ENCODE measurements at places on chromosomes 2 and 18. TPM values are rescaled to one million over a fixed set of nuclear protein-coding genes. Genes with fewer than 3 reads are reported as not detected.

GRB14 gene
- 0.14 TPM for total RNA-seq

TM4SF20 gene
- not detected for total RNA-seq

CGREF1 gene
- 10.7 TPM for total RNA-seq

SLC5A7 gene
- not detected for total RNA-seq

DNMT3A gene
- 28.2 TPM for total RNA-seq

LAMA1 gene
- 1.8 TPM for total RNA-seq

- no peak overlapping the region for H3K27ac ChIP-seq
- H3K4me1 ChIP-seq: no peaks in the 10 kb centered on the region
- H3K36me3 ChIP-seq: no peaks in the 10 kb centered on the region
Measured at GRCh38 chr2:112794841-112795240, 10.5 kb upstream of the IL1A start.

DNA sequence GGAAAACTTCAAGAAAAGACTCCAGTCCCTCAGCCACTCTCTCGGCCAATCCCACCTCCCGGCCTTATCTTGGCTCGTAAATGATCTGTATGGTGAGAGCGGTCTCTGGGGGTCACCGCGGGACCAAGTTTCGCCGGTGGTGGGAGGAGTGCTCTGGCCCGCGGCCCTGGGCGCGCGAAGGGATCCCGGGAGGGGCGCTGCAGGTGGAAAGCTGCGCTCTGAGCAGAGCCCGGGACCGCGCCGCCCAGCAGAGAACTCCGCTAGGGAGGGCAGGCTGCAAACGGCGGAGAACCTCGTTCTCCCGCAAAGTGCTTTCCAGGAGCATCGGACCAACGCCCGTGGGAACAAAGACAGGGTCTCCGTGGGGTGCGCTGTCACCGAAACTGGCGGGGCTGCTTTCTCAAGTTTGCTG lies 622 bp downstream of the LRP2 start:
- H3K36me3 ChIP-seq: no peaks in the 10 kb centered on the region
- H3K4me1 ChIP-seq: peaks cover 11% of the 10 kb centered on the region
- H3K27ac ChIP-seq: no peak overlapping the region
- H3K4me3 ChIP-seq: peak overlapping the region; percentile 42

GRCh38 chr2:162926501-162926900 lies 87.9 kb upstream of the KCNH7 start:
- H3K4me3 ChIP-seq: no peak overlapping the region
- DNase-seq: no peak
- H3K4me1 ChIP-seq: no peaks in the 10 kb centered on the region

DNA sequence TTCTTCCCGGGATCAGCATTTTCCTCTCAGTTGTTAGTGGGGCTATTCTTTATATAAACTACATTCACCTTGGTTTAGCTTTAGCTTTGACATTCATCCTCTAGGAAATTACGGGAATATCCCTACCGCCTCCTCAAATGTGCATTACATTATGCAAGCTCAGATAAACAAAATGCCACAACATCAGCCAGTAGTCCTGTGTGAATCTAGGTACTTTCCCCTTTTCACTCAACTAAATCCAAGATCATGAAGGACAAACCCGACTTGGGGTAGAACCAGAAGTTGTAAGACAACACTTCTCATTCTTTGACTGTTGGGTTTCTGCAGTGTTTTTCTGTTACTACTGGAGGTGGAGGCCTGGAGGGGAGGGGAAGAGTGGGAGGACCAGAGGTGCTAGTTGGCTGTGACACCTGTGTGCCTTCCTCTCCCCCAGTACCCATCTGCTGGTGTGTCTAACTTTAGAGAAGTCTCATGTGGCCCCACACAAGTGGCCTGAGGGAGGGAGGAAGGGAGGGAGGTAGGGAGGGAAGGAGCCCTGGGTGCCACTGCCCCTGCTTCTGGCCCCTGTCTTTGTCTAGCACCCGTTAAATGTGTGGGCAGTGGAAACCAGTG lies 84.8 kb upstream of the BCL2L11 start:
- no peak for DNase-seq
- no peak overlapping the region for H3K4me3 ChIP-seq
- H3K4me1 ChIP-seq: no peaks in the 10 kb centered on the region
- H3K27ac ChIP-seq: no peak overlapping the region
- H3K36me3 ChIP-seq: no peaks in the 10 kb centered on the region
- no peaks in the 10 kb centered on the region for H3K27me3 ChIP-seq

- H3K4me3 ChIP-seq: no peak overlapping the region
- H3K36me3 ChIP-seq: no peaks in the 10 kb centered on the region
- no peak overlapping the region for H3K27ac ChIP-seq
- no peaks in the 10 kb centered on the region for H3K27me3 ChIP-seq
- no peak for DNase-seq
Measured at GRCh38 chr2:29329899-29330298, 214.7 kb downstream of the CLIP4 start.

- H3K27ac ChIP-seq: peak overlapping the region; percentile 92
- no peak for DNase-seq
- H3K36me3 ChIP-seq: no peaks in the 10 kb centered on the region
- H3K27me3 ChIP-seq: no peaks in the 10 kb centered on the region
- peak overlapping the region; percentile 60 for H3K4me3 ChIP-seq
Measured at GRCh38 chr2:9423922-9424272, 443 bp downstream of the CPSF3 start.

DNA sequence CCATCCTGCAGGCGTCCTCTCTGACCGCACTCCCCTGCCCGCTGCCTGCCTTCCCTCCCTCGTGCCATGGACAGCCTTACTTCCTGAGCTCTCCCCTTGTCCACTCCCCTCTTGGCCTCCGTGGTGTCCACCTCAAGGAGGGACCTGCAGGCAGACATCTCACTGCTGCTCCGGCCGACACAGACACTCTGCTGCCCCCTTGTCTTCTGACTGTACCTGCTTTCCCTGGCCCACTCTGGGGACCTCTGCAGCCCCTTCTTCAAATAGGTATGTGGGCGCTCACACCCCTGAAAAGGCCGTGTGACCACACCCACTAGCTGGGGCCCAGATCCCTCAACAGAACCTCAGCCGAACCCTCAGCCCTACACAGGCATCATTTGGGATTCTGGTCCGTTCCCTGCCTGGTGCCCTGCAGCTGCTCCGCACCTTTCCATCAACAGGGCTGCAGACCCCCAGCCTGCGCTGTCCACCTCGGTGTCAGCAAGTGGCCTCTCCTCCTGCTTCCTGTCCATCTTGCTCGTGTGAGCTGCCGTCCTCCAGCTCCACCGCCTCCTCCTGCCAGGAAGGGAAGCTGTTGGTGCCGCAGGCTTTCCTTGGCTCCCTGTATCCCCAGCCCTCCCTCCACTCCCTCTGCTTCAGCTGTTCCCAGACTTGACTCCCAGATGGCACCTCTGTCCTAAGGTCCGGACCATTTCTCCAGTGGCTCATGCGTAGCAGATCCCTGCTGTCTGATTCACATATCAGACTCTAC lies 94.1 kb downstream of the KLHL29 start:
- H3K27ac ChIP-seq: peak overlapping the region; percentile 56
- DNase-seq: no peak
- H3K27me3 ChIP-seq: no peaks in the 10 kb centered on the region
- H3K4me3 ChIP-seq: no peak overlapping the region
- H3K36me3 ChIP-seq: no peaks in the 10 kb centered on the region
- H3K4me1 ChIP-seq: no peaks in the 10 kb centered on the region
